ENCODE measurements at places on chromosomes 3 and 15.

GRCh38 chr15:75182187-75183131 lies 19.2 kb upstream of the C15orf39 start:
- no peak overlapping the region for H3K4me3 ChIP-seq
- H3K4me1 ChIP-seq: peaks cover 21% of the 10 kb centered on the region
- H3K36me3 ChIP-seq: no peaks in the 10 kb centered on the region
- H3K27ac ChIP-seq: no peak overlapping the region
- H3K27me3 ChIP-seq: no peaks in the 10 kb centered on the region

DNA sequence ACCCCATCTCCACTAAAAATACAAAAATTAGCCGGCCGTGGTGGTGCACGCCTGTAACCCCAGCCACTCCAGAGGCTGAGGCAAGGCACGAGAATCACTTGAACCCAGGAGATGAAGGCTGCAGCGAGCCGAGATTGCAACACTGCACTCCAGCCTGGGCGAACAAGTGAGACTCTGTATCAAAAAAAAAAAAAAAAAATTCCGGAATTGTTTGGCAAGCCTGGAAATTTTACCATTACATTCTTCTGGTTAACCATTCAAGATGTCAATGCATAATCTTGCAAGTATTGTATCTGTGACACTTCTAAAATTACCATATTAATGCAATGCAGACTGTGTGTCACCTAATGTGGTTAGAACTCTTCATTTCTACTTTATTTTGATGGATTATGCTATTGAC lies 67.0 kb downstream of the CSNK1G1 start:
- peaks cover 21% of the 10 kb centered on the region for H3K4me1 ChIP-seq
- H3K27me3 ChIP-seq: no peaks in the 10 kb centered on the region
- H3K4me3 ChIP-seq: no peak overlapping the region
- peak overlapping the region; percentile 34 for H3K27ac ChIP-seq
- no peaks in the 10 kb centered on the region for H3K36me3 ChIP-seq
- DNase-seq: peak; percentile 29

DNA sequence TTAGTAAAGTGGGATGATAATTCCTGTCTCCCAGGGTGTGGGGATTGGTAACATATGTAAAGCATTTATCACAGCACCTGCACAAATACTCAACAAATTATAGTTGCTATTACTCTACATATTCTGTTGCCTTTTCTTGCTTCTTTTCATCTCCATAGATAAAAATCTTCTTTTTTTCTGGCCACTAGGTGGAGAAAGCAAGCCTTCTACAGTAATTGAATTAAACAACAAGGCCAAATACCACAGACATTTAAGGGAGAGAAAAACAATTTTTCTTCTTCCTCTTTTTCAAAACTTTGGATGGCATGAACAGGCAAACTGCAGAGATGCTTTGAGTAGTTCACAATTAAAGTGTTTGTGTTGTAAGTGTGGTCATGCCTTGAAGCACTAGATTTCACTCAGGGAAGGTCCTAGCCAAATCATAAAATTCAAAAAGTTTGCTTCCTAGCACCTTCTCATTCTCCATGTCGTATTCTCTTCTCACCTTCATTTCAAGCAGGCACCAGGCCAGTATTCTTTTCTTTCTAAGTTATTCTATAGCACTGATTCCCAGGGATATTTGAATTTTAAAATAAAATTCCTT lies 493.4 kb upstream of the TGFBR2 start:
- no peaks in the 10 kb centered on the region for H3K27me3 ChIP-seq
- no peaks in the 10 kb centered on the region for H3K36me3 ChIP-seq
- H3K27ac ChIP-seq: no peak overlapping the region
- peak; percentile 70 for DNase-seq

DNA sequence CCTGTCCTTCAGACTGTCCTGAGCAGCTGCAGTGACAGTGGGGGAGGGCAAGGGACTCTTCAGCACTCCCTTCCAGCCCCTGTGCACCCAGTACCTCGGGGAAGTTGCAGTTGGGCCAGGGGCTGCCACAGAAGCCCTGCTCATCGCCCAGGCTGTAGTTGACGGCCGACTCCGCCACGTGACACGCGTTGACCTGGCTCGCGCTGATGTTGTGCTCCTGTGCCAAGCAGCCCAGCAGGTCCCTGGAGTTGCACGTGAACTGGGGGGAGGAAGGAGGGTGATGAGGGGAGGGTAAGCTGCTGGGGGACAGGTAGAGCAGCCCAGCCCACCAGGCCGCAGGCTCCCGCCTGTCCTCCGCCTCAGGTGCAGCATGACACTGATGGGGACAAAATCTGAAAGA lies 101.2 kb downstream of the SEC22A start:
- no peak overlapping the region for H3K4me3 ChIP-seq
- no peaks in the 10 kb centered on the region for H3K4me1 ChIP-seq
- H3K27ac ChIP-seq: no peak overlapping the region

DNA sequence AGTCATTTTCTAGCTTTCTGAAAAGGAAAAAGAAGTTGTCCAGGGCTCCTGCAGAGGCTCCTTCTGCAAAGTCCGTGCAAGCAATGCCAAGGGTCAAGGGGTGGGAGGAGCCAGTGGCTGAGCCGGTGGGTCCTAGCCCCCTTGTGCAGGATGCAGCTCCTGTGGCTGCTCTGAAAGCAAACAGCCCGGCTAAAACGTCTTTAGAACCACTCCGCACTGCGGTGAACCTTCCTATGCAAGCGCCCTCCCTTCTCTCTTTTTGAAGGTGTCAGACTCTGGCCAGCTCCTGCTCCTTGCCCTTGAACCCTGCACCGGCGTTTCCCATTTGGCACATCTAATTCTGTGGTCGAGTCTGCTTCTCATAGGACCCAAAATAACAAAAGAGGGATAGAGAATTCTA lies 183.1 kb downstream of the UACA start:
- peaks cover 6% of the 10 kb centered on the region for H3K4me1 ChIP-seq
- no peak overlapping the region for H3K4me3 ChIP-seq
- no peak for DNase-seq
- no peak overlapping the region for H3K27ac ChIP-seq
- H3K36me3 ChIP-seq: no peaks in the 10 kb centered on the region
- H3K27me3 ChIP-seq: peaks cover 39% of the 10 kb centered on the region

DNA sequence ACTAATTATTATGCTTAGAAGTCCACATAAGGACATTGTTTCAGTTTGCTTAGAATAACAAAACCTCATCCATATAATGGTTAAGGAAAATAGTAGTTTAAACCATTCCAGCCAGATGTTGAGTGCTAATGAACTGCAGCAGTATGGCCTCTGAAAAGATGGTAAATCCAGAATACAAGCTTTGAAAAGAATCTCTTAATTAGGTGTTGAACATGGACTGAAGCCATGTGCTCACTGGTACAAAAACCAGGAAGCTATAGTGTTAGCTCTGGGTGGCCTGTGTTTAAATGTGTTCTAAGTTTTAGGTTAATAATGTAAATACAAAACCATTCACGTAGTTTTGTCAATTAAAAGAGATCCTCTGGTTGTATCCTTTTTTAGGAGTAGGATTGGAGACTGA lies 78.2 kb downstream of the GALK2 start:
- H3K36me3 ChIP-seq: 0 out of 2 replicates have a peak, but pooled peaks cover 4% of the 10 kb centered on the region
- peak overlapping the region; percentile 52 for H3K27ac ChIP-seq
- H3K4me3 ChIP-seq: no peak overlapping the region
- DNase-seq: no peak

- peaks cover 10% of the 10 kb centered on the region for H3K4me1 ChIP-seq
- no peak overlapping the region for H3K27ac ChIP-seq
- peak; percentile 50 for DNase-seq
- H3K27me3 ChIP-seq: no peaks in the 10 kb centered on the region
Measured at GRCh38 chr15:60695713-60696522, 217.0 kb upstream of the ICE2 start.
